ENCODE measurements at places on chromosomes 3 and 15.

- DNase-seq, result no peak
These were observed 880.2 kb downstream of the ROBO1 start for GRCh38 chr3:78887547-78888011.

- peak; percentile 65 for DNase-seq
These were observed 21.3 kb upstream of the SCAANT1 start for GRCh38 chr3:63933459-63933858.

DNA sequence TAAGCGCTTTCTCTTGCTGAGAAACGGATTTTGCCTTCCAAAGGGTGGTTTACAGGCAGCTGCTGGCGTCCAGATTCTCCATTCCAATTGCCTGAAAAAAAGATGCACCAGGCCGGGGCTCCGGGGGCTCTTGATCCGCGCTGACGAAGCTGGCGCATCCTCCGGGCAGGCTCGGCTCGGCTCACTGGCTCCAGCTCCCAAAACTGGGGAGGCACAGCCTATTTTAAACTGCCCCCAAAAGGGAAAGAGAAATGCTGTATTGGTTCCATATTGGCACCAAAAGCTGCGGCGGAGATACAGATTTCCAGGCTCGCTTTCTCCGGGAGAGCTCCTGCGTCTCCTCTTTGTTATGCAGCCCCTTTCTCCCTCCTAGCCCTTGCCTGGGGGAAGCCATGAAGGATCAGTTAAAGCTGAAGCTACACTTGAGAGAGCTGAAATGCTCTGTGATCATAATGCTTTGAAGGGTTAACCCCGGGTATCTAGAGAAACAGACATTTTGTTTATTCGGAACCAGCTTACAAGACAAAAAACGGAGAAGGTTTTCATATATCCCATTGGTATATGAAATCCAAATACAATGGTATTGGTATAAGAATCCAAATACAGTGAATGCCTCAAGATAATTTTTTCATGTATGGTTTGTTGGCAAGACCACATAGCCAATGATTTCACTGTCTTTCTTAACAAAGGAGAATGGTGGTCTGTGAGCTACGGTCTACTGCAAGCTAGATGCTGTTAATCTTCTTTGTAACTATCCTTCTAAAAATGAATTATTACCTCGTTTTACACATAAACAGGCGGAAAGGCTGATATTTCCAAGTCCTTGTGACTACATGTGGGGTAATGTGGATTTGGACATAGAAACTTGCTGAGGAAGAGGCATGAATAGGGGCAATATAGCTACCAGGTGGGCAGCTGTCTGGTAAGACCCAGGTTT lies 693 bp downstream of the CD200 start:
- no peak for DNase-seq

- no peak for DNase-seq
These were observed 87.0 kb downstream of the CD200R1L start for GRCh38 chr3:112759681-112760080.

- DNase-seq, result peak; percentile 63
These were observed 5.1 kb upstream of the ZSCAN2 start for GRCh38 chr15:84595660-84596059.

GRCh38 chr3:114518206-114518808 lies 224.5 kb downstream of the TIGIT start:
- DNase-seq, result no peak

DNA sequence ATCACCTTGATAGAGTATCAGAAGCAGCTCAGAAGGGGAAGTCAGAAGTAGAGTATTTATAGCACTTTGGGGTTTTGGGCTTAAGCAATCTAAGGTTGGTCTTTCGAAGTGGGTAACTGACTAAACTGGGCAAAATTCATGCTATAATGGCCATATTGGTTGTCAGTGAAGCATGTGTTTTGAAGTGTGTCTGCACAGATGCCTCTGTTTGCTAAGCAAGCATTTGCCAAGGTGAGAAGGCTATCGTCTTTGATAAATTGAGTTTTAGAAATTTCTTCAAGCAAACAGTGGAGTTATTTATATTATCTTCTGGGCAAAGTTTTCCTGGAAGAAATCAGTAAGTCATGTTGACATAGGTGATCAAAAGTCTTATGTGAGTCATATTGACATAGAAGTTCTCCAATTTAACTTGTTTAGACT lies 412.8 kb upstream of the TGFBR2 start:
- DNase-seq, result no peak

DNA sequence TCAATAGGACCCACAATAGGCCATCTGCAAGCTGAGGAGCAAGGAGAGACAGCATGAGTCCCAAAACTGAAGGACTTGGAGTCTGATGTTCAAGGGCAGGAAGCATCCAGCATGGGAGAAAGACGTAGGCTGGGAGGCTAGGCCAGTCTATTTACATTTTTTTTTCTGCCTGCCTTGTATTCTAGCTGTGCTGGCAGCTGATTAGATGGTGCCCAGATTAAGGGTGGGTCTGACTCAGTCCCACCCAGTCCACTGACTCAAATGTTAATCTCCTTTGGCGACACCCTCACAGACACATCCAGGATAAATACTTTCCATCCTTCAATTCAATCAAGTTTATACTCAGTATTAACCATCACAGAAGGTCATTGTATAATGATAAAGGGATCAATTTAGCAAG lies 15.9 kb upstream of the PIAS1 start:
- DNase-seq, result no peak

DNA sequence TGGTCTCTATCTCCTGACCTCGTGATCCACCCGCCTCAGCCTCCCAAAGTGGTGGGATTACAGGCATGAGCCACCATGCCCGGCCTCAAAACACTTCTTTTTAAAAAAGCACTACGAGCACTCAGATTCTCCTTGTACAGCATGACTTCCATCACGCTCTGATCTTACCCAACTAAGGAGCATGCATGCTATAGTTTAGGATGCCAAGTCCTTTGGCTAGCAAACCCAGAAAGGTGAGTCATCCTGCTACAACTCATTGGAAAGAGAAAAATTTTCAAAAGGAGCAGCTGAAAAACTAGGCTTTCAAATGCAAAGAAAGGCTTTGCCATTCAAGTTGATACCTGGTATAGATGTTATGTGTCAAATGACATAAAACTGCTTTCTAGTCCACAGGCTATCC lies 70.3 kb upstream of the PRICKLE2 start:
- no peak for DNase-seq

GRCh38 chr15:60074181-60074885 lies 70.2 kb downstream of the FOXB1 start:
- no peak for DNase-seq

GRCh38 chr3:198017090-198017489 lies 57.1 kb downstream of the LMLN start:
- no peak for DNase-seq

- peak; percentile 48 for DNase-seq
These were observed 397.5 kb upstream of the ATP10A start for GRCh38 chr15:26260517-26261133.

GRCh38 chr3:77303955-77304699 lies 264.2 kb downstream of the ROBO2 start:
- DNase-seq, result no peak

DNA sequence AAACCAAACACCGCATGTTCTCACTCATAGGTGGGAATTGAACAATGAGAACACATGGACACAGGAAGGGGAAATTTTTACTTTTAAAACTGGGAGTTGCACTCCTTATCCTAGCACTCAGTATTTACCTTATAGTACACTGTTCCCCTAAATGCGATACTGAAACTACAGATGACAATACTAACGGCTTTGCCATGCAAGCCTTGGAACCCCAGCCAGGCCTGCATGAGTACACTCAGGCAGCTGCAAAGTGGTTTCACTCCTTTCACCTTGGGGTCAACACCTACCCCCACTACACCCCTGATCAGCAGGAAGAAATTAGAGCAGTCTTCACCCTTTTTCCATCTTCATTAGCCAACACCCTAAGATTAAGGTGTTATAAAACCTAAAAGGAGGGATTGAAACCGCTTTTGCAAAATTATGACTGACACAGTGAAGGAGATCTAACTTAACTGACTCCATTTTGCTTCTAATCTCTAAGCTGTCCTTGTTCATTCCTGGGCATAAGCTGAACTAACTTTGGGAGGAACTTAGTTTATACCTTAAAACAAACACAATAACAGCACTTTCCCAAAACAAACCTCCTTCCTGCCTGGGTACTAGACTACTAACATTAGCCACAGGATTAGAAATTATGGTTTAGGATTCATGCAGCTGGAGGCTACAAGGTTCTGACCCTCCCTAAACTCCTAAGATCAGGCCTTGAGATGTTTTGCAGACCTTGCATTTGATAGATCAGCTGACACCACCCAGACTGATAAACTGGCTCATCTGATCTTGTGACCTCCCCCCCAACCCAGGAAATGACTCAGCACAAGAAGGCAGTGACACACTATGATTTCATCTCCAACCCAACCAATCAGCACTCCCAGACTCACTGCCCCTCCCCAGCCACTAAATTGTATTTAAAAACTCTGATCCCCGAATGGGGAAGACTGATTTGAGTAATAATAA lies 452.1 kb upstream of the PPP2R3A start:
- DNase-seq, result peak; percentile 33

GRCh38 chr3:114635878-114636277 lies 342.1 kb downstream of the TIGIT start:
- DNase-seq, result no peak

- no peak for DNase-seq
These were observed 25.7 kb upstream of the GOLIM4 start for GRCh38 chr3:168121184-168122017.

DNA sequence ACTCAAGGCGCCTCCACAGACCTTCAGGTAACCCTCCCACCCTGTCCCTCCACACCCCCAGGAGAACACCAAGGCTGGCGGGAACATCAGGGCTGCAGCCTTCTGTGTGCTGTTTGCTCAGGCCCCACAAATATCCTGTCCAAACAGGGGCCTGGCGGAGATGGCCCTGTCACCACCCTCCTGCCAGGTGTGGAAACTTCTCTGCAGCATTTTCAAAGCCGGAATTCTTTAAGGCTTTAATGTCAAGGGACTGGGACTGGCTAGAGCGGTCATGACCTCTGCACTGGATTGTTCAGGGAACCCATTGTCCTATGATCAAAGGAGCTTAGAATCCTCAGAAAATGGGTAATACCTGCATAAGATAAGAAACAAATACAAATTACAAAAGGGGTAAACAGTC lies 46.6 kb downstream of the FBLN2 start:
- DNase-seq, result no peak

- no peak for DNase-seq
These were observed 14.5 kb upstream of the CAPN3 start for GRCh38 chr15:42344763-42345162.

DNA sequence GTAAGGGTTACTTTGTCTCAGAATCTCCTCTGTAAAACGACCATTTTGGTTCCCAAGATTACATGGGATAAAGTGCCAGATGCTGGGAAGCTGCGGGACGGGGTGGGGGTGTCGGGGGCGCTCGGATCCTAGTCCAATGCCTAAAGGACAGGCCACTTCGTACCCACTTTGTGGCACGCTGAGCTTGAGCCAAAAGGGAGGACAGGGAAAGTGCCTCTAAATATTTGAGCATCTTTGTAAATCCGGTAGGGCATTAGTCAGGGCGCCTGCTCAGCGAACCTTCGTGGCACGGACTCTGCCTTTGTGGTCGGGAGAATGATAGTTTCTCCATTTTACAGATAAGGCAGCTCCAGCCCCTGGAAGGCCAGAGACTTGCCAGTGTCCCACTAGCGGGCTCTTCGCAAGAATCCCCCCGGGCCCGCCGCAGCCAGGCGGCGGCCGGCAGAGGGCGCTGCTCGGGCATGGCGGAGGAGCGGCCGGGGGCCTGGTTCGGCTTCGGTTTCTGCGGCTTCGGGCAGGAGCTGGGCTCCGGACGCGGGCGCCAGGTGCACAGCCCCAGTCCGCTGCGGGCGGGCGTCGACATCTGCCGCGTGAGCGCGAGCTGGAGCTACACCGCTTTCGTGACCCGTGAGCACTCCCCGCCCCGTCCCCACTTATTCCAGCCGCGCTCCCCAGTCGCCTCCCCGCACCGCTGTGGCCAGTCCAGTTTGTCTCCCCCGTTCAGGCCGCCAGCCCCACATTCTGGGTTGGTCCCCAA lies 1.8 kb downstream of the RCCD1 start:
- peak; percentile 76 for DNase-seq

- DNase-seq, result peak; percentile 37
These were observed 22.1 kb upstream of the POLG start for GRCh38 chr15:89356634-89357298.

DNA sequence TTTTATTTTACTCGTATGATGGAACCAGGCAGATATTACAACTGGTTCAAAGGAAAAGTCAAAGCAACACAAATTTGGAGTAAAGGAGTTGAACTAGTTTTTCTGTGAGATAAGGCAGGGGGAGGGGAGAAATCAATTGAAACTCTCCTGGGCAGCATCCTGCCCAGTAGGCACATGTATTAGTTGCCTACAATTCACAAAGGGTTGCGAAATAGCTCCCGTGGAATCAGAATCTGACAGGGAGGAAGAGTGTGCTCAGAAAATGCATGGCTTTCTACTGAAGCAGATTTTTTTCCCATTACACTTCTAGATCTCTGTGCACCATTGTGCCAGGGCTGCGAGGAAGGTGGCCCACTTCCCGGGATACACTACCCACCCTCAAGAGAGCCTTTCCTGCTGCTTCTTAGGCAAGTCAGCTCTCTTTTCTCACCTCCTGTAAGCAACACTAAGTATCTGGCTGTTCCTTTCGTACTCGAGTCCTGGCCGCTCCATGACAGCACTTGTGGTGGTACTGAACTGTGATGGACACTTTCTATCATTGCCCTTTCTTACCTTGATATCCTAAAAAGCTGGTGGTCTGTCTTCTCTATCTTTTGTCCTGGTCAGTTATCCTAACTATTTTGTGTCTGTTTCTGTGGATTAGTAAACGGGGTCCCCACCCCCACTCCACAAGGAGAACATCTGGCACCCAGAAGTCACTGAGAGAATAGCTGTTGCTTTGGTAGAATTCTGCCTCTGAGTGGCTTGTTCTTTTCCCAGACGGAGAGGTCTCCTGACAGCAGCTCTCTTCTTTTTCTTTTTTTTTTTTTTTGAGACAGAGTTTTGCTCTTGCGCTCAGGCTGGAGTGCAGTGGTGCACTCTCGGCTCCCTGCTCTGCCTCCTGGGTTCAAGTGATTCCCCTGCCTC lies 74.8 kb downstream of the RPL39L start:
- no peak for DNase-seq

- DNase-seq, result no peak
These were observed 372.2 kb upstream of the SGO1 start for GRCh38 chr3:20558161-20558560.

DNA sequence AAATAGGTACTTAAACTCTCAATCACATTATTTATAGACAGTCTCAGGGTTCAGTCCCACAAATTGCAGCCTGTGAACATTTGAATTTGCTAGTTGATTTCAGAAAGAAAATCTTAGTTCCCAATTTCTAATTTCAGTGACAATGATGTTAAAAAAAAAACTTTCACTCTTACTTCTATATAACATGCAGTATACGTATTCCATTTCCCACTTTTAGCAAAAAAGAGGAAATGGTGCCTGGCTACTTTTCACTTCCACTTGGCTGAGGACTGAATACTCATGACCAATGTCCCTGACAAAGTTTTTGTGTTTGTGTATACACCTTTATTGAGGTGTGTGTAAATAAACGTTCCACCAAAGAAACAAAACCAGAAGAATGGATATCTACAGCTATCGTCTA lies 32.1 kb upstream of the XCR1 start:
- peak; percentile 89 for DNase-seq

GRCh38 chr3:194203482-194204041 lies 67.6 kb downstream of the HES1 start:
- DNase-seq, result no peak

GRCh38 chr3:23877329-23877980 lies 39.3 kb downstream of the NKIRAS1 start:
- DNase-seq, result peak; percentile 85

GRCh38 chr3:131957511-131957910 lies 77.3 kb downstream of the CPNE4 start:
- no peak for DNase-seq

GRCh38 chr3:188348435-188349244 lies 194.7 kb downstream of the LPP start:
- DNase-seq, result peak; percentile 11

All from suppressor macrophage treated with lipopolysaccharide for 4 hours (primary cell).